AG08395 (cell line): ENCODE measurements at places on chromosomes 2 and 18.

GRCh38 chr2:222794585-222795449, 66.0 kb upstream of the ACSL3 start:
- no peak for DNase-seq

DNA sequence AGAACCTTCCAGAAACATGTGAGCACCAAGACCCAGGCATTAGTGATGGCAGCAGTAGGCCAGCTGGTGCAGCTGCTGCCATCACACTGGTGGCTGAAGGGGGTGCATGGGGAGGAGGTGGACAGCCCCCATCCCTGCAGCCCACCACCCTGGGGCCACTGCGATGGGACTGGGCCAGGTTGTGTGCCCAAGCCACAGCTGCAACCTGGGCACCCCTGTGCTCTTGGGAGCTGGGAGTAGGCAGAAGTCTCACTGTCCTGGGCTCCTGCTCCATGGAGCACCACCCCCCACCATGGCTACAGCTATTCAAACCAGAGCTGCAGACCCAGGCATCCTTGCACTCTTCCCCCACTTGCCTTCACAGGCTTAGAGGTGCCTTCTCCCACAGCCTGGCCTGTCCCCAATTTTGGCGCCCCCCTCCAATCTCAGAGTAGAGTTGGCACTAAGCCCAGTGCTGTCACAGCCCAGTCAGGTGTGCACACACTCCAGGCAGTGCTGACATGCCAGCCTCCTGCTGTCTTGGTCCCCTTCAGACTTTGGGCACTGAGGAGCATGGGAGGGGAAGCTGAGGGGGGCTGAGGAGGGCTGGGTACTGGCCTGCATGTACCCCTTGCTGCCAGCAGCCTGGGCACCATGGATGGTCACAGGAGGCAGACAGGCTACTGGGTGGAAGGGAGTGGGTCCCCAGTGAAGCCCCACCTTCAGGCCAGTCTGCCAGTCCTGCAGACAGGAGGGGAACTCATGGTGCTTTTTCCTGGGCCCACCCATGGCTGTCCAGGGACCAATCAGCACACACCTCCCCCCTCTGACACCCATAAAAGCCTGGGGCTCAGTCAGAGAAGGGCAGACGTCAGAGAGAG, 67.1 kb downstream of the CYP26B1 start:
- no peak for DNase-seq

DNA sequence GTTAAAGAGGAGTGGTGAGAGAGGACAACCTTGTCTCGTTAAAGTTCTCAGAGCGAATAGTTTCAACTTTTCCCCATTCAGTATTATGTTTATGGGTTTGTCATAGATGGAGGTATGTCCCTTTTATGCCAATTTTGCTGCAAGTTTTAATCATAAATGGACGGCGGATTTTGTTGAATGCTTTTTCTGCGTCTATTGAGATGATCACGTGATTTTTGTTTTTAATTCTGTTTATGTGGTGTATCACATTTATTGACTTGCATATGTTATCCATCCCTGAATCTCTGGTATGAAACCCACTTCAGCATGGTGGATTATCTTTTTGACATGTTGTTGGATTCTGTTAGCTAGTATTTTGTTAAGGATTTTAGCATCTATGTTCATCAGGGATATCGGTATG, 1123.8 kb upstream of the KLHL29 start:
- DNase-seq = no peak

DNA sequence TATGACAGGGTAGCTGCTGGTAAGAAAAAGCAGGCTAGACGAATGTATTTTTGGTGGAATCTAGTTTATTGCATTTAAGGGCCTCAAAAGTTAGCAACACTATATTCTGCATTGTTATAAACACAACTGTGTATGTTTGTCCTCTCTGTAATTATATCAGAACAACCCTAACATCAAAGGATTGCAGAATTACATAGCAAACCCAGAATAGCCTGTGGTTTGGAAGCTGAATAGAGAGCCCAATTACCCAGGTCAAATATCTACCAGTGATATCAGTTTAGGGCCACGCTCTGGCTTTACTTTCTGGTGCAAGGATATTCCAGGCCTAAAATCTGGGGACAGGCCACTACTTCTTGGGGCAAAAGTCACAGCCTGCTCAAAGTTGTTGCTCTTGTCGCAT, 25.1 kb upstream of the MRO start:
- no peak for DNase-seq

DNA sequence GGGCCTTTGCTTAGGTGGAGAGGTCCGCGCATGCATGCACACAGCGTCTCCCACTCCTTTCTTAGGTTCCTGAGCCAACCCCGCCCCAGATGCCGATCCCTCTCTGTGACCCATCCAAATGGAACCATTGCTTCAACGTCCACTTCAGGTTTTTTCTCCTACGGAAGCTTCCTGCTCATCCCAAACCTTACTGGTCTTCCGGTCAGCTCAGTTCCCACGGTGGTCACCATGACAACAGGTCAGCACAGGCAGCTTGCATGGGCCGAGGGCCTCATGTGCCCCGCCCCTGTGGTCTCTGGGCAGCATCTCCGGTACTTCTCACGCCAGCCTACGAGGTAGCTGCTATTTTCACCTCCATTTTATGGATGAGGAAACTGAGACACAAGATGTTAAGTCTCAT, 163.7 kb downstream of the SOCS6 start:
- DNase-seq = no peak

DNA sequence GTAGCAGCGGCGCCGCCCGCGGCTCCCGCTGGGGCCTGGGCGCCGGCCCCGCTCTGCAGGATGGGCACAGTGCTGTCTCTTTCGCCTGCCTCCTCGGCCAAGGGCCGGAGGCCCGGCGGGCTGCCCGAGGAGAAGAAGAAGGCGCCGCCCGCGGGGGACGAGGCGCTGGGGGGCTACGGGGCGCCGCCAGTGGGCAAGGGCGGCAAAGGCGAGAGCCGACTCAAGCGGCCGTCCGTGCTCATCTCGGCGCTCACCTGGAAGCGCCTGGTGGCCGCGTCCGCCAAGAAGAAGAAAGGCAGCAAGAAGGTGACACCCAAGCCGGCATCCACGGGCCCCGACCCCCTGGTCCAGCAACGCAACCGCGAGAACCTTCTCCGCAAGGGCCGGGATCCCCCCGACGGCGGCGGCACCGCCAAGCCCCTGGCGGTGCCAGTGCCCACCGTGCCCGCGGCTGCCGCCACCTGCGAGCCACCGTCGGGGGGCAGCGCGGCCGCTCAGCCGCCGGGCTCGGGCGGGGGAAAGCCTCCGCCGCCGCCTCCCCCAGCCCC, 369 bp downstream of the CDK5R2 start:
- no peak for DNase-seq
